CD4-positive, alpha-beta T cell treated with Interleukin-6 for 4 hours (primary cell): ENCODE measurements at places on chromosomes 1 and 21.

GRCh38 chr1:15727021-15727420 is 9.0 kb upstream of the SLC25A34 start:
- no peak for DNase-seq

DNA sequence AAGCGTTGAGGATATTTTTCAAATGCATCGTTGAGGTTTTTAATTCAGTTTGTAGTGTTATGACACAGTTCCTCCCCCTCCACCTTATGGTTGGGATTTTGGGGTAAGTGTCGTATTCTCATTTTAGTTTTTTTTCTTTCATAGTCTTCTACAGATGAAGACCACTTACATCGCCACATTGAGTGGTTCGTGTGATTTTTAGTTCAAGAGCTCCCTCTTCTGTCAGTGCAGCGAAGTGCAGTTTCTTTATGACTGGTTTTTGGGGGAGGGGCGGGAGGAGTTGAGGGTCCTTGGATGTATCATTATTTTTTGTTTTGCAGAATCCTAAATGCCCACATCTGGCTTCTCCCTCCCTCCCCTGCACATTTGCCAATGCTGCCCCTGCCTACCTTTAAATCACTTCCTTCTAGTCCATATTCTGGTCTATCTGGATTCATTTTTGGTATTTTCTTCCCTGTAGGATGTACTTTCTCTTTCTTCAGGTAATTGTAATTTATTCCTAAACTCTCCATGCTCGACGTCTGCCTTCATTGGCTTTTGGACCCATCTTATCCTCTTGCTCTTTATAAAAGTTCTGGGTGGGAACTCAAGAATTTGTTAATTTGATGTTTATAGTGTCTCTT is 433.1 kb downstream of the CAMTA1 start:
- DNase-seq = peak; percentile 14

DNA sequence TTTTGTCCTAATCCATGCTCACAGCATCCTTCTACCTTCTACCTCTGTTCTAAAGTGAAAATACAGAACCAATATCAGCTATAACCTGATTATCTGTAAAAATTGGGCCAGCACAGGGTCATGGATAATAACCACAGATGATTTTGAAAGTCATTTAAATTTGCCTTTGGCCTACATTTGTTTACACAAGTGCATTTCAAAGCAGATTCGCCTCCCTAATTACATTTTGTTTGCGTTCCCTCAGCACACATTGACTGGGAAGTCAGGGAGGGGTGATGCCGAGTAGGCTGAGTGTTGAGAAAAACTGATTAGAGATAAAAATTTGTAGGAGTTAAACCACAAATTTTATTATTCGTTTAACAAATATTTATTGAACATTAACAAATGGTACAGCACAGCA is 19.2 kb upstream of the RGS8 start:
- no peak for DNase-seq

GRCh38 chr1:220368352-220369265 is 96.4 kb upstream of the RAB3GAP2 start:
- DNase-seq = no peak

- DNase-seq = no peak
These were observed 14.1 kb upstream of the NUF2 start for GRCh38 chr1:163307479-163308171.

DNA sequence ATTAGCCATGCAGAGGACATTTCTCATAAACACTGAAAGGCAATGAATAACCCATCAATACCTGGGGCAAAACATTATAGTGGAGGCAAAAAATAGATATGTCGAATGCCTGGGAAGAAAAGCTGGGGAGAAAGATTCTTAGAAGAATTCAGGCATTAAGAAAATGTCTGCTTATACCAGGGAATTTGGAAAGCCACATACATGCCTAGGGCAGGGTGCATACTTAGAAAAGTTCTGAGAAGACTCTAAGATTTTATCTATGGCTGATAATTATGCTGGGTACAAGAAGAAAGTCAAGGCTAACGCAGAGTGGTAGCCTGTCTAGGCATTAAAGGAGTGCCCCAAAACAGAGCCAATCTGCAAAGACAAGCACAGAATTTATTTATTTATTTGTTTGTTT is 18.4 kb downstream of the SLAMF6 start:
- no peak for DNase-seq
